ENCODE measurements at places on chromosomes 1 and 21.

GRCh38 chr1:151425103-151425502, 25.7 kb downstream of the PSMB4 start:
- no peak for DNase-seq

GRCh38 chr1:95685081-95685480, 451.1 kb downstream of the RWDD3 start:
- DNase-seq: no peak

- no peak for DNase-seq
These were observed 2.8 kb upstream of the LIX1L start for GRCh38 chr1:145960468-145961108.

DNA sequence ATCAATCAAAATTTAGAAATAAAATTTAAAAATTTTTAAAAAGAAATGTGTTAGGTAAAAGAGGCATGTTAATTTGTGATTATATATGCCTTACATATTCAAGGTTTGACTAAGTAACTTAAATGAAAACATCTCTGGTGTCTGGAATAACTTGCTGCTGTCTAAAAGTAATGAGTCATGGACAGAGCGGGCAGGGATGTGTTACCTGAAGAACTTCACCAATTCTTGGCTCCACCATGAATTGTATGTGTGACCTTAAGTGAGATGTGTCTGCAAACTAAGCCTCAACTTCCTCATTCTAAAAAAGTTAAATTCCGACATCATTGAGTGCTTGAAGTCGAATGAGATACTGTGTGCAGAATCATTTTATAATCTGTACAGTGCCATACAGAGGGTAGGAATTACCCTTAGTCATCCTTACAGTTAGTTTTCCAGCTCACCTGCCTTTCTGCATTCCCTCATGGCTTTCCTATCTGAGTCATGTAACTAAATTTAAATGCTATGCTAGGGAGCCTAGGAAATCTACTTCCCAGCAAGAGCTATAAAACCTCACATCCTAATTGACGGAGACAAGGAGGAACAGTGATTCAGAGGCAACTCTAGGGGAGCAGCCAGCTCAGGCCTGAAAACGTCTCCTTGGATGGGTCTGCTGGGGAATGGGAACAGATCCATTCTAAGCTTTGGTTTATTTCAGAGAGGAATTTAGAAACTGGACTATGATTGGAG, 100.7 kb upstream of the TSPAN2 start:
- DNase-seq: peak; percentile 41

DNA sequence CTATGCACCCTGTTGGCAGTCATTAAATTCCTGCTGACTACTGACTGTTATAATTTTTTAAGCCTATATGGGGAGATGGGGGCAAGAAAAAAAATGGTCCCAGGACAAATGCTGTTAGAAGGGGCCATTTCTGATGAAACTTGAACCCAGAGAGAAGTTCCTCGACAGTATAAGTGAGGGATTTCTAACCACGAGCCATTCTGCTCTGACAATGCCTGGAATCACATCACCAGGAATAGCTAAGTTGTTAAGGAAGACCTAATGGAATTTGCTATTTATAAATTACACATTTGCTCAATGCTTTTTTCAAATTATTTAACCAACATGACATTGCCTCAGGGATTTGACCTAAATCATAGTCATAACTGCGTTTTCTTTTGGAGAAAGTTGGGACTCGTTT, 55.2 kb downstream of the LHX9 start:
- DNase-seq: no peak

DNA sequence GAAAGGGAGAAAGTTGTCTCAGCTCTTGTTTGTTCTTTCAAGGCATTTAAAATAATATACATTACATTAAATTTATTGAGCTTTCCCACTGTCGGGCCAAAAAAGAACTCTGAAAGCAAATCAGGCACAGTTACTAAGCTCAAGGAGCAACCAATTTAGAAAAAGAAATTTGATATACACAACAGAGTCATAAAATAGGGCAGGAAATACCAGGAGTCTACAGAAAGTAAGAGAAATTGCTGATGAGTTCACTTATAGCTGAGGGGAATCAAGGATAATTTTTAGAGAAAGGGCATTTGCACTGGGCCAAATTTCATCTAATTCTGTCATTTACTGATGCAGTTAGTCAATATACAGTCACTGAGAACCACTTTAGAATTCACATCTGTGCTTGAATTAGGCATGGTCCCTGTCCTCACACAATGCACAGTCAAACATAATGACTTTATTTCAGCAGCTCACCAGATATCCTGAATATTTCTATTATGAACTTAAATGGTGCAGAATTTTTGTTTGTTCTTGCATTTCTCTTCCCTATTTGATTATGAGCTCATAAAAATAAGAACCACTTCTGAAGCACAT, 249.6 kb upstream of the BEND5 start:
- no peak for DNase-seq

- no peak for DNase-seq
These were observed 112.0 kb downstream of the LRRC40 start for GRCh38 chr1:70093250-70093975.

GRCh38 chr1:47841356-47841755, 155.8 kb downstream of the TRABD2B start:
- no peak for DNase-seq

DNA sequence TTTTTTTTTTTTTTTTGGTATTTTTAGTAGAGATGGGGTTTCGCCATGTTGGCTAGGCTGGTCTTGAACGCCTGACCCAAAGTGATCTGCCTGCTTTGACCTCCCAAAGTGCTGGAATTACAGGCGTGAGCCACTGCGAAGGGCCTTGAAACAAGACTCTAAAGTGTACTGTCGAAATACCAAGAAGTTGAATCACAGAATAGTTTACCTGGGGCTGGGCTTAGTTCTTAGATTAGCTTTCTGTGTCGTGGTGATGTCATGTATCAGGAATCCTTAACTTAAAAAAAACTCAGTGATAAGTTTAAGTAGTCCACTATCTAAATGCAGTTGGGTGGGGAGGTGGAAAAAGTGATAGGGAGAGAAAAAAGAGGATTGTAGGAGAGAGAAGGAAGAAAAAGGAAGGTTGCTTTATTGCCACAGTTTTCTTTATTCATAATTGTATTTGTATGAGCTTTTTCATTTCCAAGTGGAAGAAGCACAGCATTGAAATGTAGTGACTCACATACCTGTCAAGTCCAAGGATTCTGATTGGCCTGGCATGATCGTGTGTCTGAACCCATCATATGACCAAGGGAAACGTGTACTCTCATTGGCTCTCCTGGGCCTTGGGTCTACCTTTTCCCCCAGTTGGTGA, 13.4 kb downstream of the ITSN1 start:
- DNase-seq: peak; percentile 91

- no peak for DNase-seq
These were observed 41.3 kb downstream of the HMCN1 start for GRCh38 chr1:185775501-185775900.

DNA sequence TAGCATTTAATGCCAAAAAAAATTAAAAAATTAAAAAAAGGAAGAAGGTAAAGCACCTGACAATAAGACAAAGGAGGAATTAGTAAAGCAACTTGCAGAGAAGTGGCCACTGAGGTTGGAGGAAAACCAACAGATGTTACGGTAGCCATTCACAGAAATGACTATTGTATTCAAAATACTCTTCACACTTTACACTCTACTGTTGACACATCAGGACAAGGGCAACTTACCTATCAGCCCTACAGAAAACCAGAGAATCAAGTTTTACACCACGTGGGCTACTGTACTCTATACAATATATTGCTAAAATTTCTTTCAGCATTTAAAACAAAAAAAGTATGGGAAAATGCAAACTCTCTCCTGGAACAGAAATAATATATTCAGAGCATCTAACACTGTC, 70.0 kb downstream of the EIF4G3 start:
- DNase-seq: no peak

GRCh38 chr1:227729881-227730629, 5.0 kb downstream of the JMJD4 start:
- no peak for DNase-seq

DNA sequence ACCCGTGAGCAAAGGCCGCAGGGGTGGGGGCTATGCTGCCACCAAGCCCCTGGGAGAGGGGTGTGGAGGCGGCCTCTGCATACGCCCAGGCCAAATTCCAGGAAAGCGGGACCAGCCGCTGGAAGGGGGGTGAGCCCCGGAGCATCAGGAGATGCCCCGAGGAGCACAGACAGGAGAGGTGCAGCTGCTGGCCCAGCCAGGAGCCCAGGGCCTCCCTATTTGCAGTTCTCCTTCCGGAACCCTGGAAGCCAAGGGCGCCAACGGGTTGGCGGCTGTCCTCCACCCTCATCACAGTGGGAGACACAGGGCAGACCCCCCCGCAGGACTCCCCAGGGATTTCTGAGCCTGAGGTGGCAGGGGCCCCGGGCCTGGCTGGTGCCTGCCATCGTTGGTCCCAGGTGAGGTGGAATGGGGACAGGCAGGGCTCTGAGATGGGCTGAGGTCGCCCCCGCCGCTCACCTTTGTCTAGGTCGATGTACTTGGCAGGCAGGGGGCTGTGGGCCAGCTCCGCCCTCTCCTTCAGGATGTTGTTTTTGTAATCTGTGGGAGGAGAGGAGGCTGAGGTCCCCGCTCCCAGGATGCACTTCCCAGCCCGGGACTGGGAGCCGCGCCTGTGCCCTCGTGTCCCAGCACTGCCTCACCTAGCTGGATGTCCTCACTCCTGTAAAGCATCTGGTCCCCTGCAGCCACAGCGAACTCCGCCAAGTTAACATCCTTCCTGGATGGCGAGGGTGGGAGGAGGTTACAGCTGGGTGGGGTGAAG, 4.4 kb upstream of the DVL1 start:
- DNase-seq: no peak

GRCh38 chr1:154689083-154689482, 81.1 kb upstream of the ADAR start:
- no peak for DNase-seq

DNA sequence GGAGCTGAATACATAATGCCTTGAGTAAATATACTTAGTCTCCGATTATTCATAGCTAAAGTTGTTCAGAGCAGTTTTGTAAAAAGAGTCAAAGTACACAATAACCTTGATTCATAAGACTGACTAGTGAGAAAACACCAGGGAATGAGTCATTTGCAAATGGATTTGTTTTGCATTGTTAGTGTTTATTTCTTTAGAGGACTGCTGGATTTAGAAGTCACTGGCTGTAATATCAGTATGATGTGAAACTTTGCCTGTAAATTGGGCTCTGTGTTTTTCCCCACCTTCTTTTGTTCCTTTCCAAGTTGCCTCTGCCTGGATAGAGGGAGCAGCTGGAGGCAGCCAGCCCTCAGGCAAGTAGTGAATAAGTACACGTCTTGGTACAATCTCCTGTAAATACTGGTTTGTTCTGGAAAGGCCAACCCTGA, 474.7 kb downstream of the NUF2 start:
- peak; percentile 36 for DNase-seq

- no peak for DNase-seq
These were observed 9.8 kb downstream of the ITSN1 start for GRCh38 chr21:33651965-33652680.

GRCh38 chr1:41774471-41774990, 144.2 kb downstream of the HIVEP3 start:
- DNase-seq: no peak

GRCh38 chr1:207463021-207463420, 8.9 kb downstream of the CR2 start:
- DNase-seq: no peak

DNA sequence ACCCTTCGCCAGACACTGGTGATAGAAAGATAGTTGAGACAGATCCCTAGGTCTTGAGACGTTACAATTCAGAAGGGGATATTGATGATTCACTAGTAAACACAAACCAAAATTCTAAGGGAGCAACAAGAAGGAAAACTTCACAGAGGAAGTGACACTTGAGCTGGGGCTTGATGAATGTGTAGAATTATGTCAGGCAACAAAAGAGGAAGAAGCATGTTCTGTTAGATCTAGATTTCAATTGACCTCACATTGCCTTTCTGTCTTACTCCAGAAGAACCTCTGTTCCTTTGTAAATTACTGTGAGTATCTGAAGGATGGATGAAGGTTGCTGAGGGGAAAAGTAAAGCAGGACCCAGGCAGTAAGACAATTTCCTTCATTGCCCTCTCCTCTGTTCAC, 328.2 kb downstream of the KCTD3 start:
- no peak for DNase-seq

DNA sequence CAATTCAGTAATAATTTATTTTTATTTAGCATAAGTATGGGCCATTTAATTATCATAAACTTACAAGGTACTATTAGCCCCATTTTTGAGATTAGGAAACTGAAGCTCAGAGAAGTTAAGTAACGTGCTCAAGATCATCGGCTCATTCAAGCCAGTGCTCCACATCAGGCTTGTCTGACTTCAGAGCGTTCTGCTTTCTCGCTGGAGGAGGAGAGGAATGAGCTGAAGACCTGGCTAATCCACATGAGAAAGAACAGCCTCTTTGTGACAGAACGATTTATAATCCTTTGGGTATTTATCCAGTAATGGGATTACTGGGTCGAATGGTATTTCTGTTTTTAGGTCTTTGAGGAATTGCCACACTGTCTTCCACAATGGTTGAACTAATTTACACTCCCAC, 39.7 kb downstream of the DDX20 start:
- DNase-seq: no peak

- DNase-seq: no peak
These were observed 273.7 kb downstream of the SRGAP2C start for GRCh38 chr1:121458291-121459048.

GRCh38 chr1:30418939-30419720, 304.3 kb downstream of the MATN1 start:
- DNase-seq: no peak

DNA sequence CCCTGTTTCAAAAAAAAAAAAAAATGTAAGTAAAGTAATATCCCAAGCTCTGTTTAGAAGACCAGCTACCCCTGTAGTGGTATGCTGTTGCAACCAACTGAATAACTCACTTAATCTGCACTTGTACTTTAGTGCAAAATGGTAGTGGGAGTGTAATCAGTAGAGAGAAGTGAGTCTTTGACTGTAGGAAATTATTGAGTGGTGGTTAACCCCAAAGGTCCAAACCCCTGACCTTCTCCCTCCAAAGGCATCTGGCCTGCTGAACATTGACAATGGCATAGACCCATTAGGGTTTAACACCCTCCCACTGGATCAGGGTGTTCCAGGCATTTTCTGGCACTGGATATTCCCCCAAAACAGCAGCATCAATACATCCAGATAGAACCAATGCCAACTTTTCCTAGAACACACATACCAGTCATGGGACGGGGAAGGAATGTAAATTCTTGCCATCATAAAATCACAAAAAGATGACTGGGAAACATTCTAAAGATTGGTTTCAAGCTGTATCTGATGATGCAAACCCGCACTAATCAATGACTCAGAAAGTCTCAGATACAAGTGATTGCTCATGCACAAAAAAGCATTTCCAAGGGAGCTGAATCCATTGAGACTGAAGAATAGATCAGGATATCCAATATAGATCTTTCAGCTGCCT, 110.3 kb downstream of the MRPL39 start:
- no peak for DNase-seq

DNA sequence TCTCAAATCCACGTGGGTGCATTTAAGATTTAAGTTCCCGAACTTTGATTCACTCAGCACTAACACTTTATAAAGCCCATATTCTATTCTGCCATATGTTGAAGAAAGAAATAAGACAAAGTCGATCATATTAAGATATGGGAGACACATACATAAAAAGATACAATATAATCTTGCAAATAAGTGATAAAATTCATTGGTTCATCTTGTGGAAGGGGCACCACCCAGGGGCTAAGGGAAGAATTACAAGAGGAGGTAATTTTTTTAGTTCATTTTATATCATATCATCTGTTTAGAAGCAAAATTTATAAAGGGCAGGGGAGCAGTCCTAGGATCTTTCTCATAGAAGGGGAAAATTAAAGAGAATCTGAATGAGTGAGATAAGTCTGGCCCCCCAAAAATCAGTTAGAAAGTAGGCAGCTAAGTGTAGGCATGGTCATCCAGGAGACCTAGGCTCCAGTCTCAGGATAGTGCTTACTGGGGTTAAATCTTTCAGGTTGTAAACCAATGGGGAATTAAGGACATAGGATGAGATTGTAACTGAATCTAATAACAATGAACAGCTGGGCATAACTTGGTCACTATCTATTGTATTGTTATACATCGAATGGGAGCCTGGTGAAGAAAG, 124.2 kb upstream of the L1TD1 start:
- no peak for DNase-seq
